A673 (cell line): ENCODE measurements at places on chromosomes 11 and 22. TPM values are rescaled to one million over a fixed set of nuclear protein-coding genes. Genes with fewer than 3 reads are reported as not detected.

GRCh38 chr11:80587906-80588305, 1147.1 kb upstream of the TENM4 start:
- no peak overlapping the region for H3K4me3 ChIP-seq
- no peaks in the 10 kb centered on the region for H3K36me3 ChIP-seq
- H3K4me1 ChIP-seq, result no peaks in the 10 kb centered on the region
- H3K27me3 ChIP-seq, result no peaks in the 10 kb centered on the region

SLC22A6 gene
- total RNA-seq, result not detected in 2 replicates

IL10RA gene
- not detected in 2 replicates for total RNA-seq

DNA sequence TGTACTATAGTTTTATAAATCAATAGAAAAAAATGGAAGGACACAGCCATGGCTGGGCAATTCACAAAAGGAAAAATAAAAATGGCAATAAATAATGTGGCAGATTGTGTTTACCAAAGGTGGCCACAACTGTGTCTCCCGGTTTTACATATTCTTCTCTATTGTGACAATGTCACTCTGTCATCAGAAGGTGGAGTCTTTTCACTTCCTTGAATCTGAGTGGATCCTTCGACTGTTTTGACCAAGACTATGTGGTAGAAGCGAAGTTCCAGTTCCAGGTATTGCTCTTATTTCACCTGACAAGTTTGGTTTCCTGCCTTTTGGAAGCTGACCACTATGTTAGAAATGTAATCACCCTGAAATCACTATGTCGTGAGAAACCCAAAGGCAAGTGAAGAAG, 31.0 kb upstream of the HSD17B12 start:
- H3K4me3 ChIP-seq, result no peak overlapping the region
- H3K36me3 ChIP-seq, result no peaks in the 10 kb centered on the region
- DNase-seq, result peak; percentile 45
- H3K4me1 ChIP-seq, result peaks cover 6% of the 10 kb centered on the region
- H3K27ac ChIP-seq, result no peak overlapping the region

RHOD gene
- total RNA-seq, result 0.83 and 0.88 TPM in 2 replicates

- no peaks in the 10 kb centered on the region for H3K27me3 ChIP-seq
- H3K4me3 ChIP-seq, result no peak overlapping the region
- H3K27ac ChIP-seq, result no peak overlapping the region
Measured at GRCh38 chr11:9367551-9367950, 16.9 kb upstream of the IPO7 start.

GRCh38 chr11:92306966-92307510, 82.4 kb downstream of the FAT3 start:
- no peak for DNase-seq
- H3K27me3 ChIP-seq, result peaks cover 19% of the 10 kb centered on the region
- no peak overlapping the region for H3K27ac ChIP-seq
- no peaks in the 10 kb centered on the region for H3K4me1 ChIP-seq
- H3K4me3 ChIP-seq, result no peak overlapping the region

DNA sequence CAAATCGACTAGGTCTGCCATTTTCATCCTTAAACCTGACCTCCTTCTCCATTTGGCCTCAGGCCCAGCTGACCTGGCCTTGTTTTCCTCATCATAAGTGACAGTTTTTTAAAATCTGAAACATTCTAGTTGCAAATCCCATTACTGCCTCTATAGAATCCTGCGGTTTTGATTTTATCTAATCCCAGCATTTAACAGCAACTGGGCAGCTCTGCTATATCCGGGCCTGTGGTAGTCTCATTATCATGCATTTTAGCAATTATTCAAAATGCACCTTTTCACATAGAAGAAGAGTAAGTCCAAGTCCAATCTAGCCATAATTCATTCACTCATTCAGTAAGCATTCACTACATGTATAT, 28.6 kb upstream of the BIRC3 start:
- H3K27me3 ChIP-seq, result no peaks in the 10 kb centered on the region
- no peaks in the 10 kb centered on the region for H3K36me3 ChIP-seq
- no peak for DNase-seq
- no peak overlapping the region for H3K4me3 ChIP-seq
- no peak overlapping the region for H3K27ac ChIP-seq
- H3K4me1 ChIP-seq, result peaks cover 19% of the 10 kb centered on the region

GRCh38 chr11:17428925-17429324, 40.5 kb upstream of the KCNJ11 start:
- H3K4me1 ChIP-seq, result no peaks in the 10 kb centered on the region
- H3K27ac ChIP-seq, result no peak overlapping the region
- no peak overlapping the region for H3K4me3 ChIP-seq
- H3K27me3 ChIP-seq, result peaks cover 3% of the 10 kb centered on the region

DNA sequence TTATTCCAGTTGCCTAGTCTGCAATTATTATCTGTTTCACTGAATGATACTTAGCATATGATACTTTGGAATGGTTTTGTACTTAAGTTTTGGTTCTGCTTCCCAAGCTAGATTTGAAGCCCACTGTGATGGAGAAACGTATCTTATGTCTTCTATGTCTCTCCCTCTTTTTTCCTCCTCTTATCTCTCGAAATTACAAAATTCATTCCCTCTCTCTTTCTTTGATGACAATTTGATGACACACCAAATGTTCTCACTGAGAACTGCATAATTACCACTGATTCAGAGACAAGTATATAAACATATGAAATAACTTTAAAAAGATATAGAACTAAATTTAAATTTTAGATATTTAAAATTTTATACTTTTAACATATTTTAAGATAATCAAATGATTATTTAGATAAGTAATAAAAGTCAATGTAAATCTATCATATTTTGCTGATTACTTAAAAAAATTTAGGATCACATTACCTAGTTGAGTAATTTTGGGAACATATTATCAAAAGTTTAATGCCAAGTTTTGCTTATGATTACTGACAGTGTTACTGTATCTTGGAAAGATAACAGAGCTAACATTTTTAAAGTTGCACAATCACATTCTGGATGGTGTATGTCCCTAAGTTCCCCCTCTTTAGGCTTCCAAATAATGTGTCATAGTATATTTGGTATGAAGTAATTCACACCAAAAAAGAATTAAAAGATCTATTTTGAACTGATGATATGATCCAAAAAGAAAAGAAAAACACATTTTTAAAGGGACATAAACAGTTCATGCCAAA, 255.3 kb downstream of the SBF2 start:
- DNase-seq, result no peak
- peaks cover 3% of the 10 kb centered on the region for H3K4me1 ChIP-seq
- H3K36me3 ChIP-seq, result no peaks in the 10 kb centered on the region
- H3K27ac ChIP-seq, result no peak overlapping the region
- H3K27me3 ChIP-seq, result no peaks in the 10 kb centered on the region
- H3K4me3 ChIP-seq, result no peak overlapping the region

GRCh38 chr22:37228106-37229011, 15.7 kb downstream of the RAC2 start:
- no peak for DNase-seq
- no peaks in the 10 kb centered on the region for H3K36me3 ChIP-seq
- H3K27ac ChIP-seq, result no peak overlapping the region
- no peaks in the 10 kb centered on the region for H3K27me3 ChIP-seq

DNA sequence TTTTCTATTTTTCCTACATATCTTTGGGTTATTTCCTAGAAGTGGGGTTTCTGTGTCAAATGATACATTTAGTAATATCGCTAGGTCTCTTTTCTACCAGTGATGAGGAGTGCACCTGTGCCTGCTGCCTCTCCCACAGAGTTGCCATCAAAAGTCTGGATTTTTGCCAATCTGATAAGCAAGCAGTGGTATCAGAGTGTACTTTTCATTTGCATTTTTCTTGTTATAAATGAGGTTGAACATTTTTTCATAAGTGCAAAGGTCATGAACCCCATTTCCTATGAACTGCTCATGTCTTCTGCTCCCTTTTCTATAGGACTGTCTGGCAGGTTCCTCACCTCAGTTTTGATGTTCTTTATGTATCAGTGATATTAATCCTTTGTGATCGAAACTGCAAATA, 1.7 kb downstream of the TRPM5 start:
- no peak overlapping the region for H3K4me3 ChIP-seq
- H3K36me3 ChIP-seq, result no peaks in the 10 kb centered on the region
- no peaks in the 10 kb centered on the region for H3K4me1 ChIP-seq

DNA sequence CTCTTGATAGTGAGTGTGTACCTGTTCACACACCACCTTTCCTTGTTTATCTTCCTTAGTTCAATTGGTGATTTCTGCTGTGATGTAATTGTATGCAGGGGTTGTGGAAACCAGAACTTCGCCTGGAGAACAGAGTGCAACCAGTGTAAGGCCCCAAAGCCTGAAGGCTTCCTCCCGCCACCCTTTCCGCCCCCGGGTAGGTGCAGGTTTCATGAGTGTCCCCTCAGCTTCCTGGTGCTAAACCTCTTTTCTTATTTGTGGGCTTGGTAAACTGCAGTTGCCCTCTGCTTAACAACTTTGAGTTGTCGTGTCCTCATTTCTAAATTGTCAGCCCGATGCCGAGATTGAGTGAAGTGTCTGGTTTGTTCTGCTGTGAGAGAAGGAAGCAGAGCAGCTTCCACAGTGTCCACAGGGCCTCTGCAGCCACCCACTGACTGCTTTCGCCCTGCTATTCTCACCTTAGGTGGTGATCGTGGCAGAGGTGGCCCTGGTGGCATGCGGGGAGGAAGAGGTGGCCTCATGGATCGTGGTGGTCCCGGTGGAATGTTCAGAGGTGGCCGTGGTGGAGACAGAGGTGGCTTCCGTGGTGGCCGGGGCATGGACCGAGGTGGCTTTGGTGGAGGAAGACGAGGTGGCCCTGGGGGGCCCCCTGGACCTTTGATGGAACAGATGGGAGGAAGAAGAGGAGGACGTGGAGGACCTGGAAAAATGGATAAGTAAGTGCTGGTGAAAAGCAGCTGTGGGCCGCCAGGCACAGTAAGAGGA, 7.1 kb upstream of the GAS2L1 start:
- no peak for DNase-seq
- H3K27me3 ChIP-seq, result no peaks in the 10 kb centered on the region
- no peak overlapping the region for H3K4me3 ChIP-seq
- peaks cover 46% of the 10 kb centered on the region for H3K36me3 ChIP-seq
- H3K27ac ChIP-seq, result no peak overlapping the region

COMMD9 gene
- 147 and 154 TPM in 2 replicates for total RNA-seq

DNA sequence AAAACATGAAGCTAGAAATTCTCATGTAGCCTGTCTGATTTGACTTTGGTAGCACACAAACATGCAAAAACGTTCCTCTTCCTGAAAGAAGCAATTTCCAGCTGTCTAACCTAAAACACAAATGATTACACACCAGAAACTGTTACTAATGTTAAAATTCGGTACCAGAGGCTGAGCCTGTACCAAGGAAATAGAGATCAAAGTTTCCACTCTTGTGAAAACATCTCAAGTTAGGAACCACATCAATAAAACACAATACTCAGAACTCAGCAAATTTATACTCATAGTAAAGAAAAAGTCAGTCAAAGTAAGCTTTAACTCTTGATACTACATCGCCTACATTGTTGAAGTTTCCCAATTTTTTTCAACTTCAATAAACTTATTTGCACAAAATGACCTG, 107.8 kb downstream of the FCHSD2 start:
- DNase-seq, result no peak
- no peaks in the 10 kb centered on the region for H3K36me3 ChIP-seq
- no peak overlapping the region for H3K27ac ChIP-seq
- H3K27me3 ChIP-seq, result no peaks in the 10 kb centered on the region

SLC15A3 gene
- not detected in 2 replicates for total RNA-seq

GRCh38 chr11:79747406-79747805, 306.6 kb upstream of the TENM4 start:
- H3K36me3 ChIP-seq, result no peaks in the 10 kb centered on the region
- no peaks in the 10 kb centered on the region for H3K27me3 ChIP-seq
- H3K4me1 ChIP-seq, result no peaks in the 10 kb centered on the region
- DNase-seq, result no peak
- H3K4me3 ChIP-seq, result no peak overlapping the region

GRCh38 chr11:41997844-41998401, 538.5 kb upstream of the LRRC4C start:
- H3K36me3 ChIP-seq, result no peaks in the 10 kb centered on the region
- no peak for DNase-seq

THY1 gene
- total RNA-seq, result 150 and 187 TPM in 2 replicates

TSGA10IP gene
- total RNA-seq, result not detected in 2 replicates

DNA sequence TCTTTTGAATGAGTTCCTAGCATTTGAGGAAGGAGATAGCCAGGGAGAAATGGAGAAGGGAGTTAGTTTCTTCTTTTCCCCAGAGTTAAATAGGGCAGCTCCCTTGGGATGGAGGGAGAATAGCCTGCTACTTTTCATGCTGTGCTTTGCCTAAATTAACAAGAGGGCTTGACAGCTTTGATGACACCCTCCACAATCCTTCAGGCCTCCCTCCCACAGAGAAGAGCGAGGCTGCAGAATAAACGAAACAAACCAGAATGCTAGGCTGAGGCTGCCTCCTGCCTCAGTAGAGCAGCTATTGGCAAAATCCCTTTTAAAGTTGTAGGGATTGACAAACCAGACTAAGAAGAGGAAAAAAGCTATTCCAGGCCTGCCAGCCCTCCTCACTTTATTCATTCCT, 94.6 kb downstream of the C11orf58 start:
- no peaks in the 10 kb centered on the region for H3K4me1 ChIP-seq
- no peak overlapping the region for H3K4me3 ChIP-seq
- H3K27ac ChIP-seq, result no peak overlapping the region
- no peaks in the 10 kb centered on the region for H3K36me3 ChIP-seq

SLC6A5 gene
- not detected in 2 replicates for total RNA-seq

DEFB131B gene
- total RNA-seq, result not detected in 2 replicates

FCHSD2 gene
- total RNA-seq, result 40.0 and 44.7 TPM in 2 replicates

DNA sequence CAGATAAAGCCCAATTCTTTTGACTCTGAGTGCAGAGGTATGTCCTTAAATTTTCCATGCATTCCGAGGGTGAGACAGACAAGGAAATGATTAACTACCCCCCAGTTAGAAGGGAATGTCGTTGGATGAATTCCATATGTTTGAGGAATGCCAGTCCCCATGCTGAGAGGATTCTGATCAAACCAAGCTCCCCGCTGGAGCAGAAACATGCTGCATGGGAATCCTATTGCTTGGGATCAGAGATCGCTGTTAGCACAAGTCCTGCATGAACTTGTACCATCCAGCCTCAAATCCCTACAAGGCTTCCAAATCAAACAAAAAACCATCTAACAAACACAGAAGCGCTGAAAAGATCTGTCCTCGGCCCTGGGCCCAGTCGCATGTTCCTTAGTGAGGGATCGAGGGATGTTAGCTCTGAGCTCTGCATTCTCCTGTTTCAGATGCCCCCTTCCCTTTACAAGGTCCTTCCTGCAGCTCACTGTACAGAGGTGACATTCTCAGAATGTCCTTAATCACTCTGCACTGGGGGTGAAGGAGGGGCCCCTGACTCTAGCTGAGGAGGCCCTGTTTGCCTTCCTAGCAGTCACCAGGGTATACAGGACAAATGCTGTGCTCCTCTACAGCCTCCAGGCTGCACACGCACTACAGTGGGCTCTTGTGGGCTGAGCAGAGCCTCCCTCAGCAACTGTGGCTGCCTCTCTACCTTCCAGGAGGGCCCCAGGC, 353.4 kb downstream of the TENM4 start:
- H3K36me3 ChIP-seq, result no peaks in the 10 kb centered on the region
- H3K4me1 ChIP-seq, result no peaks in the 10 kb centered on the region
- H3K27ac ChIP-seq, result no peak overlapping the region
- H3K27me3 ChIP-seq, result no peaks in the 10 kb centered on the region
- DNase-seq, result peak; percentile 56
- H3K4me3 ChIP-seq, result no peak overlapping the region

ARAP1 gene
- total RNA-seq, result 66.1 and 68.4 TPM in 2 replicates

FXYD6 gene
- total RNA-seq, result 12.2 and 12.9 TPM in 2 replicates

GRCh38 chr11:65206901-65207300, 25.2 kb downstream of the CAPN1 start:
- H3K27me3 ChIP-seq, result no peaks in the 10 kb centered on the region
- H3K36me3 ChIP-seq, result peaks cover 15% of the 10 kb centered on the region
- DNase-seq, result no peak
- no peak overlapping the region for H3K27ac ChIP-seq
- H3K4me3 ChIP-seq, result no peak overlapping the region
